Hepatic stellate cell (primary cell): ENCODE measurements at places on chromosomes 3 and 15.
A peak's percentile ranks its signal among the peaks of the same experiment; 100 is the strongest.

GRCh38 chr15:80931191-80931590 is 58.4 kb downstream of the MESD start:
- DNase-seq = no peak

DNA sequence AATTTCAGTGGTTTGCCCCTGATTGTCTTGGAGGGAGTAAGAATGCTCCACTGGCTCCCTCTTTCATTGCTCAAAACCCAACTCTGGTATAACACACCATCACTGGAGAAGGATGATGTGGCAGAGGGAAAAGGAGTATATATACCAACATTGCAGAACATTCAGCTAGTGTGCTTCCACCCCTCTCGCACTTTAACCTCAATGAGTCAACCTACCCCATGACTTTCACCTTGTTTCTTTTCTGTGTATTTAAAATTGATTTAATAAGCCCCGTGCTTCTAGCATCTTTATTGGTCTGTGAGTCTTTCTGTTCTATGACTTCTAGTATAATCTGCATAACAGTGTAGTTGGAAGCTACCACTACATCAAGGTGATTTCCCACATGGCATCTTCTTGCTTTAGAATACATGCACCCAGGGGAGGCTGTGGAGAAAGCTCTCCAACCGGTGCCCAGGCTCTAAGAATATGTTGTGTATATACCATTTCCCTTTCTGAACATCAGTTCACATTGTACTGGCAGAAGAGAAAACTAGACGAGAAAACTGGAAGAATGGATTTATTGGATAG is 595.1 kb upstream of the TGFBR2 start:
- no peak for DNase-seq

GRCh38 chr3:149967086-149967685 is 3.5 kb downstream of the PFN2 start:
- no peak for DNase-seq

GRCh38 chr3:185470323-185470722 is 28.5 kb downstream of the TMEM41A start:
- no peak for DNase-seq

- peak; percentile 24 for DNase-seq
Measured at GRCh38 chr3:112061152-112061551, 25.0 kb upstream of the C3orf52 start.

GRCh38 chr15:88918738-88919137 is 5.6 kb upstream of the MFGE8 start:
- peak; percentile 81 for DNase-seq

DNA sequence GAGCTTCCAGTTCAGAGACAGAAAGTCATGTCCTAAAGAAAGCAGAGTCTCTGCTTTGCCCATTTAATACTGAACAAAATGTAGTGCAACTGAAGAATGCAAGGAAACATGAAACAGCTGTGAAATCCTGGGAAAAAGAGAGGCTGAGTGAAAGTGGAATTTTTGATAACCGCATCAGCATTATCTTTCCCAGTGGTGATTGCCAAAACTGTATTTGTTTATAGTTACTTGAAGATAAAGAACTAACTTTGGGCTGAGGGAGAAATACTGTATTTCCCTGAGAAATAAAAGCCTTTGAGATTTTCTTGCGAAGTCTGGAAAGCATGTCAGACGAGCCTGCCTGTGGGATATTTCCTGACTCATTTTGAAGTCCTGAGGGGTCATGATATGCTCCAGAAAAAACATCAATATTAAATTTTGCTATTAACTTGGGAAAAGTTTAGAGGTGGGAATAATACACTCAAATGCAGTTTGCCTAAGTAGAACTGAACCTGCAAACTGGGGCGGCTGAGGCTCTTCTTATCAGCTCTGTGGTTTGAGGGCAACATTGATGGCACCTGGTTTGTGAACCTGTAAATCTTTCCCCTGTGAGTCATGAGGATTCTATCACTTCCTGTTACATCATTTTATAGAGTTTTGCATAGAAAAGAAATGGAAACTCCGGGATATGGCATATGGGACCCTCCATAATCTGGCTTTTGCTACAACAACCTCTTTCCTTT is 855.3 kb downstream of the MCTP2 start:
- DNase-seq = peak; percentile 12

DNA sequence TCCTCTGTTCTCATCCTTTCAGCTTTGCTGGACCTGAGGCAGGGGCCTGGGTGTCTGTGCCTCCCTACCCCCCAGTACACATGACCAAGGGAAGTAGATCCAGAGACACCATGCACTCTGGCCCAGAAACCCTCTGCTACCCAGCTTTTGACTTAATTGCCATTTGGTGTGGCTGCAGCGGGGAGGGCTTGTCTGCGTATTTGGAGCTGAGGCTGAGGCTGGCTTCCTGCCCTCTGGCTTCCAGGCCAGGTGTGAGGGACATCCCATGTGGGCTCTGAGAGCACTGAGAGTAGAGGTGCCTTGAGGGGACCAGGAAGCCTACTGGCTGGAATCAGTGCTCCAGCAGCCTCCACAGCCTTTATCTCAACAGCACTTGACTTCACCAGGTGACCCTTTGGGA is 26.9 kb downstream of the PPCDC start:
- DNase-seq = no peak

DNA sequence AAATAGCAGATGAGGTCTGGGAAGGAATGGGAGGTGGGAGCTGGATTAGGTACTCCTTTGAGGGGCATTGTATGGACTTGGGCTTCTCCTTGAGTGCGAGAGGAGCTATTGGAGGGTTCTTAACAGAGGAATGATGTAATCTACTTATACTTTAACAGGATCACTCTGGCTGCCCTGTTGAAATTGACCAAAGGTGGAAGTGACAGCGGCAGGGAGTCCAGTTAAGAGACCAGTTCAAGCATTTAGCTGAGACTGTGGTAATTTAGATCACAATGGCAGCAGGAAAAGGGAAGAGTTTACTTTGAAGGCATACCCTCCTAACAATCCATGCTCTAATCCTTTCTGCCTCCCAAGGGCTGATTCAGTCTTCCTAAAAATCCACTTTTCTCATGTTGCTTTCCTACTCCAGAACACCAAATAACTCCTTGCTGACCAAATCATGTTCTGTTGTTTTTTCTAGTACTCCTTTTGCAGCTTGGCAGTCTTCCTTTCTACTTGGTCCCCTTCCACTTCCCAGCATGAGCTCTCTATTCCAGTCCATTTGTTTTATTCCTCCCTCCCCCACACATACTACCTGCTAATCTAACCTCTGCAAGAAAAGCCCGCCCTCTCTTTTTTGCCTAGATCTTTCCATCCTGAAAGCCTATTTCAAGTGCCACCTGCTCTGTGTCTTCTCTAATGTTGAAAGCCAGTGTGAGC is 139.4 kb downstream of the NECTIN3 start:
- no peak for DNase-seq

- DNase-seq = no peak
Measured at GRCh38 chr3:42670051-42670576, 15.2 kb upstream of the KLHL40 start.

GRCh38 chr3:13262493-13263211 is 157.5 kb downstream of the NUP210 start:
- no peak for DNase-seq

DNA sequence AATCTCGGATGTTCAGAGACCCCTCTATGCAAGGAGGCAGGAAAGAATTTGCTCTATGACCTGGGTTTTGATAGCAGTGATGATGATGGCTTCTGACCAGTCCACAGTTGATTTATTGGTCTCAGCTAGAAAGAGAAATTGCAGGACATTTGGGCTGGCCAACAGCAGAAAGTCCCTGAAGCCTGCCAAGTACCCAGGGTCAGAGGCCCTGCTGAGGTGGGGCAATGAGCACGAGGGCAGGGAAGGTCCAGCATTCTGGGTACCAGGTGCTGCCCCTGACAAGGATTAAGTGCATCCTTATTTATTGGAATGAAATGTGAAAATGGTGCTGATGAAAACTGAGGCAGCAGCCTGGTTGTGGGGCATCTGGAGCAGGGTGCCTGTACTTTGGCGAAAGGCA is 19.8 kb downstream of the C3orf62 start:
- no peak for DNase-seq

- no peak for DNase-seq
Measured at GRCh38 chr15:100256970-100257650, 84.7 kb downstream of the ADAMTS17 start.

DNA sequence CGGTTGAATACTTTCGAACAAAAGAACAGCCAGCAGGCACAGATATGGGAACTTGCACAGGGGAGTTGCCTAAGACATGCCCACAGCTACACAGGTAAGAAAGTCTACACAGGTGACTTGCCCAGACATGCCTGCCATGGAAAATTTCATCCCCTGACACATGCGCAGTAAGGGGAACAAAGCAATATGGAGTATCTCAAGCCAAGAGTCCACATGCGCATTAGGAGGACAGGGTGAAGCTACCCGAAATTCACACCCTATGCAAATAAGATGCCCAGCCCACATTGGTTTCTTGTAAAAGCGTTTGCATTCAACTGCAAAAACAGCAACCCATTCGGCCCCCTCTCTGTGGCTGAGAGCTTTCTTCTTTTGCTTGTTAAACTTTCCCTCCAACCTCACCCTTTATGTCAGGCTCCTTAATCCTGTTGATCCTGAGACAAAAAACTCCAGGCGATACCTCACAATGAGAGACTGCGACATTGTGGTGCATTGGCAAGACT is 49.3 kb upstream of the TRPM1 start:
- no peak for DNase-seq

DNA sequence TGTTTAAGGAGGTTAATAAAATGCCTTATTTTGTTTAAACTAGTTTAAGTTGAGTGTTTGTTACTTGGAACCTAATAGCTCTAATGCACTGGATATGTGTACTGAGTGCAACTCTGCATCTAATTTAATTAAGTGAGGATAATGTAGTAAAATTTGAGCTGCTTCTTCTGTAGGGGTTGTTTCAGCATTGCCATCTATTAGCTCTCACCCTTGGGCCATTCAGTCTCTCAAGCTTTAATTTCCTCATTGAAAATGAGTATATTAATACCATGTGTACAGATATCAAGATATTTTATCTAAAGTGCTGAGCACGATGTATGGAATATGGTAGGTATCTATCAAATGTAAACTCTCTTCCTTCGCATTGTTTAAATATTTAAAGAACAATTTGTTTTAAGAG is 375.7 kb upstream of the LRRC3B start:
- no peak for DNase-seq

GRCh38 chr15:48898446-48898845 is 20.5 kb downstream of the EID1 start:
- DNase-seq = no peak

- no peak for DNase-seq
Measured at GRCh38 chr3:12813967-12814366, 17.5 kb downstream of the CAND2 start.

DNA sequence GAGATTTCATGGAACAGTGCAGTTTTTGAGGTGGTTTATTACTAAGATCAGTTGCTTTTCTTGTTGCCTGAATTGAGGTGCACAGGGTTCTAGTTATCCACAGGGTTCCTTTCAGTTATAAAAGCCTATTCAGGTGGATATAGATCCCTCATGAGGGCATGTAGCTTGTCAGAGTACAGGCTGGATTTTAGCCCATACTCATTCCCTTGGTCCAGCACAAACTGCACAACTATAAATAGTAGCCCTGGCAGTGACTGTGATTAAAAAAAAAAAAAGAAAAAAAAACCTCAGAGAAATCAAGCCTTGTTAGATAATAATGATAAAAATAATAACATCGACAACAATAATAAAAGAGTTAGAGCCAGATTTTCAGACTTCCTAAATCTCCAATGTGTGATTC is 154.3 kb downstream of the ZBBX start:
- no peak for DNase-seq

- no peak for DNase-seq
Measured at GRCh38 chr15:71146580-71146982, 31.3 kb downstream of the THSD4 start.

DNA sequence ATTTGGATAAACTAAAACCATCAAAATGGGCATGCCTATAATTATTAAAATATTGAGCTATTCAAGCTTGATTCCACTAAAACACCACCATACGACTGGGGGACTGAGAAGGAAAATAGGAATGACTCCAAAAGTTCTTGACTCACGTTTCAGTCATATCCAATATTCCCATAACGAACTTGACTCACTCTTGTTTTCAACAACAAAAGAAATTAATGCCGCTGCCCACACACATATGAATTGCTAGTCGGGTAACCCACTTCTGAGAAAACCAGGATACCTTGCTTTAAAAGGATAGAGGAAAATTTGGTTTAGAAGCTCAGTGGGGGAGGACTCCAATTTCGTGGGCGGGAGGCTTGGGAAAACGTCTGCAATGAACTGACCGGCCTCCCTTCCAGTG is 5.2 kb downstream of the HTR3C start:
- DNase-seq = no peak

DNA sequence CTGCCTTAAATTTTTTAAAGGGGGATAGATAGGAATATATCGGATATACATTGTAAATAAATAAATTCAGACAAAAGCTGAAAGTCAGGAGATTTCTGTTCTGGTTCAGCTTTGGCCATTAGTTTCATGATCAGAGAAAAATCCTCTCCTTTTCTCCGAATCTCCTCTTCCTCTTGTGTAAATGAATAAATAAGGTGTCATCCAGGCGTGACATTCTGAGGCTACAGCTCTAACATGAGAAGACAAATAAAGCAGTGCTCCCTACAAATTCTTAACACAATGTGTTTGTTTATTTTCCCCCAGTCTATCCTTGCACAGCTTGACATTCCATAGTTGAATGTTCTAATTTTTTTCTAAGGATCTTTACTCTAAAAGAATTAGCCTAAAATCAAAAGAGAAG is 9.4 kb upstream of the MB21D2 start:
- DNase-seq = no peak

- no peak for DNase-seq
Measured at GRCh38 chr3:83457551-83457950, 1501.2 kb upstream of the CADM2 start.

DNA sequence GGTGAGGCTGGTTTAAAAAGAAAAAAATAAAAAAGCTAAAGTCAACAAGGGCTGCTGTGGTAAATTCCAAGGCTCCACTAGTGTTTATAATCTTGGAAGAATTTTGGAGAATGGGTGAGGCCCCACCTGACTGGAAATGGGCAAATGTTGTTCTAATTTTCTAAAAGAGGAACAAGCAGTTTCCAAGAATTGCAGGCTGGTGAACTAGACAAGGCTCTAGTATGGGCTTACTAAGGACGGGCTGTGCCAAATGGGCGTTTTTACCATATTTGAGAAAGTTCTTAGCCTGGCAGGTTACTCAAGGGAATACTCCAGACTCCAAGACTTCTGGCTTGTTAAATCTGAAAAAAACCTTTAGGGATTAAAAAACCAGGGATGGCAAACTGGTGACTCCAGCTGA is 67.0 kb upstream of the ABHD2 start:
- DNase-seq = no peak

DNA sequence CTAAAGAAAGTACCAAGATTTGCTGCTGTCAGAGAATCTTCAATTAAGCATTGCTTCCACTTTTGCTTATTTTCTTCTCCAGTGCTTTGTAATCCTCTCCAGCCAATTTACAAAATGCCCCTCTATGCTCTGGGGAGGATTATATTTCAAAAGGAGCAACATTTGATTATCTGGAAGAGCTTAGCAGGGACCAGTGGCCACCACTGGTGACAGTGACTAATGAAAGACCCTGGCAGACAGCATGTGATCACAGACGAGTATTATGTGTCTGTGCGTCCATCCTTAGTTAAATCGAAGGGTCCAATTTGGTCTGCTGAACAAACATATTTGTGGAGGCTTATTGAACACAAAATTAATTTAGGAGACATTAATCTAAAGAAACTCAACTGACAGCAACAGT is 152.6 kb downstream of the ZNF621 start:
- no peak for DNase-seq
